ENCODE measurements at places on chromosomes 12 and 14.

DNA sequence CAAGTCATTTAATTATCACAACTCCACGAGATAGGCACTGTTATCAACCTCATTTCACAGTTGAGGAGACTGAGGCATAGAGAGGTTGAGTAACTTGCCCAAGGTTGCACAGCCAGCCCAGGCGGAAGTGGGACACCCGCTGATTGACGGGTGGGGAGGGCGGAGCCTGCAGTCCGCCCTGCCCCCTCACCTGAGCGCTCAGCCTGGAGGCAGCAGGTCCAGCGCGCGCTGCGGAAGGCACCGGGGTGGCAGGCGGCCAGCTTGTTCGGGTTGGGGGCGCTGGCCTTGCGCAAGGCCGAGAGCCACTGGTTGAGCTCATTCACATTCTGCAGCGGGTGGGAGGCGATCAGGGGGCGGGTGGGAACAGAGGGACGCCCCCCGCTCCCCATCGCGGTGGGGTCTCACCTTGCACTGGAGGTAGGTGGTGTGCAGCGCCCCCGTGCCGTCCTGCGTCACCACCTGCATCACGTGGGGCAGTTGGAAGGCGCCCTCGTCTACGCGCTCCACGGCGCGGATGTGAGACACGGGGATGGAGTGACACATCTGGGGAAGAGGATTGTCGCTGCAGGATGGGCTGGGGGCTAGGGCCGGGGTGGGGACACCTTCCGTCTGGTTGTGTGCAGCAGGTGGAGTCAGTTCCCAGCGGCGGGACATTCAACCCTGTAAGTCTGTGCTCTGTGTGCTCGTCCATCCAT is 31.7 kb downstream of the RASAL1 start:
- DNase-seq = no peak

DNA sequence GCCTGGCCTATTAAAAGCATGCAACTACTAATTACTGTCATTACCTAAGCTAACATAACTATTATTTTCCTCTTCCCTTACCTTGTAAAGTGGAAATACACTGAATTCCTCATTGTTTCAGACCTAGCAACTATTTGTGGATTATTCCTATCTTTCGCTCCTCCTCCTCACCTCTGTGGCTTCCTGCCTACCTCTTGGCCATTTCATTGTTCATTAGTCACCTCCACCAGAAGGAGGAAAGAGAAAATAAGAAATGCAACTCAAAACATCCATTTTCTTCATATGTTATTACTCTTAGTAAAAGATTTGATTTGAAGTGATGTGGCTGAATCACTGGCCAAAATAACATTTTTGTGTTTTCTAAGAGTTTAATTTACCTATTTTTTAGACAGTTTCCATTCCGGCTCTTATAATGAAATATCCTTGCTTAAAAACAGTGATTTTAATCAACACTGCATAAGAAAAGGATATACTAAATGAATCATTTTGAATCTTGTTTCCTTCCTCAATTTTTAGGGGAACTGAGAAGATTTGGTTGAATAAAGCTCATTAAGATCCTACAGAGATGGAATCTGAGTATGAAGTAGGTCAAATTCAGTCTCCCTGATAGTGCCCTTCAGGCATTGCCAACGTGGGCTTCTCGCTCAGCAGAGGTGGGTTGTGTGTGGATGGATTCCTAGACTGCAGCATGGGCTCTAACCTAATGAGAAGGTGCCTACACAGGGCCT is 27.6 kb upstream of the ARHGAP5 start:
- no peak for DNase-seq

- no peak for DNase-seq
Observed at GRCh38 chr12:95972832-95973456, 23.2 kb downstream of the HAL start.

- no peak for DNase-seq
Observed at GRCh38 chr12:44021471-44021971, 185.6 kb downstream of the TMEM117 start.

DNA sequence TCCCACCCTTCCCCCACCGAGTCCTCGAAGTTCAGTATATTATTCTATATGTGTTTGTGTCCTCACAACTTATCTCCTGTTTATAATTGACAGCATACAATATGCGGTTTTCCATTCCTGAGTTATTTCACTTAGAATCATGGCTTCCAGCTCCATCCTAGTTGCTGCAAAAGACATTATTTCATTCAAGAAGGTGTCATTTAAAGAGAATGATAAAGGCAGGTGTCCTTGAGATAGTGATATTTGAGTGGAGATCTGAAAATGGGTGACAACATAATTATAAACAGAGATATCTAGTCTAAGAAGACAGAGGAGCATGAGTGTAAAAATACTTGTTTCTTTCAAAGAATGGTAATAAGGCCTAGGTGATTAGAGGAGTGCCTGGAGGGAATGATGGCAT is 876.8 kb downstream of the SLC6A15 start:
- DNase-seq = no peak

DNA sequence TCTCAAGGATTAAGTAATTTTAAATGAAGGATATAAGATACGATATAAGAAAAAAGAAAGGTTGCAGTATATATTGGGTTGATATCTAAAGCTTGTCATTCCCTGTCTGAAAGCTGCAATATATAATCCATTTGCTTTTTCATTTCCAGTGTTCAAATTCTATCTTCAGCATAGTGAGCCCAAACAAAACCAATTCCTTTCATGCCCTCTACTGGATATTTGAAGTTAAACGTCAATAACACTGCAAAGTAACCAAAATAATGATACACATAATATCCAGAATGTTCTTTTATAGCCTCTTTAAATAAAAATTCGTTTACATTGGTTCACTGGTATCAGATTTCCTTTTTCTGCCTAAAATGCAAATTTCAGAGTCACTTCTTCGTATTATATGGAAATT is 64.5 kb upstream of the DAAM1 start:
- no peak for DNase-seq

DNA sequence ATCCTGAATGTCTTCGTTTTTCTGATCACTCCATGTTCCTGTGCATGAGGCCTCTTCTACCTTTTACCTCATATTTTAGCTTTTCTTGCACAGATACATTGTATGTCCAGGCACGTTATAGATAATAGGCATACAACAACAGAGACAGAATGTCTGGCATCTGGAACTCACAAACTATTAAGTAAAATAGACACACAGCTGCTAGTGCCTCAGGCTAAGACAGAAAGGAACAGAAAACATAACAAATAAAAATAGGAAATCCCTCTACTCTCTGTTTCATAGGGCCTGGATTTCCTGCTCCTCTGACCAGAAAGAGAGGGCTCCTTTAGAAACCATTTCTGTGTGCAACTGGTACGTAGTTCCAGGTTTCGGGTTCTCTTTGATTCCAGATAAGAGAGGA is 48.6 kb downstream of the ATXN7L3B start:
- DNase-seq = no peak

DNA sequence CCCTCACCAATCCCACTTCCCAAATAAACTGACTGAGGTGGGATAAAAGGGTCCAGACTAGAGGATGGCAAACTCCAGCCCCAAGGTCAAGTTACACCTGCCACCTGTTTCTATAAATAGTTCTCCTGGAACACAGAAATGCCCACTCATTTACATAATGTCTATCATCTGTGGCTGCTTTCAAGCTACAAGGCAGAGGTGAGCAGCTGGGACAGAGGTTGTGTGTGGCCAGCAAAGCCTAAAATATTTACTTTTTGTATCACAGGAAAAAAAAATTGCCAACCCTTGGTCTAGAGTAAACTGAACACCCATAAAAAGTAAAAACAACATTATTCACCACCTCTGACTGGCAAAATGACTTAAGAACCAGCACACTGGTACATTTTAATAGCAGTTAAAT is 269.4 kb downstream of the RGS6 start:
- DNase-seq = no peak

DNA sequence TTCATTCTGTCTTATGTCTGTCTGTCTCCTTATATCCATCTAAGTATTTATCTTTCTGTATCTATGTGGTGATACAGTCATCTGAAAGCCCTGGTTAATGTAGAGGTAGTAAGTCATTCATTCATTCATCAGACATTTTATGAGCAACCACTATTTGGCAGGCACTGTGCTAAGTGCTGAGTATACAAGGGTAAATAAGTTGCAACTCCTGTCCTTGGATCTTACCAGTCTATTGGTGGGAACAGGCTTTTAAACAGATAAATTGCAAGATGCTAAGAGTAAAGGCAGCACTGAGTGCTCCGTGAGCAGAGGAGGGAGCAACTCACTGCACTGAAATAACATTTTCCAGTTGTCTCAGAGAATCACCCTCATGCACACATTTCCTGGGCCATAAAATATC is 68.6 kb downstream of the TMEM30B start:
- no peak for DNase-seq

DNA sequence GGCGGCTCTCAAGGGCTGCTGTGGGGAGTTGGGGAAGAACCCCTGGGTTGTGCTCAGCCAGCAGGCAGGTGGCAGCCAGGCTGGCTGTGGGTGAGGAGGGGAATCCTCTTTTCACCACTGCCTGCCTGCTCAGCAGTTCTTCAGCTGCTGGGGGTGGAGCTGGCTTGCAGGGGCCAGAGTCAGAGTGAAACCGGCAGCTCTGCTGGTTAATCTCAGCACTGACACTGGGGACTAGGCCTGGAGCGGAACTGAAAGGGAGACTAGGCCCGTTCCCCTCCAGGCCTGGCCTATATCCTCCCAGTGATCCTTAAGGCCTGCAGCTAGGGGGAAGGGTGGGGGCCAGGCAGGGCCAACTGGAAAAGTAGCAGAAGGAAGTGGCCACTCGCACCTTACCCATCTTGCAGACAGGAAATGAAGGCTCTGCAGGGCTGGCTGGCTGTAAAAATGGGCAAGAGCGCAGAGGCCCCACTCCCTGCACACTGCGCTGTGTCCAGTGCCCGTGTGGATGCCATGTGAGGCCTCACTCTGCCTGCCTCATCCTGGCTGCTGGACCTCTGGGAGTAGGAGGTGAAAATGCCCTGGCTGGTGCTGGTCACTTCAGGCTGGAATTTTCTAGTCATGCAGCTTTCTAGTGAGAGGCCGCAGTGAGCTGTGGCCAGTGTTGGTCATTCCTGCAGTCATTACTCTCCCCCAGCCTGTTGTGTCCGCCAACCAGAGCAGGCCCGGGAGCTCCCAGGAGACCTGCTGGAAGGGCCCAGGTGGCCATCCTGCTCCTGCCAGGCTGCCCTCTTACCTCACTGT is 39.4 kb downstream of the SH2B3 start:
- DNase-seq = peak; percentile 70

- DNase-seq = no peak
Observed at GRCh38 chr12:28460420-28461130, 270.3 kb downstream of the CCDC91 start.

- DNase-seq = no peak
Observed at GRCh38 chr12:122523280-122523679, 3.5 kb downstream of the RSRC2 start.

- DNase-seq = no peak
Observed at GRCh38 chr14:103552846-103553210, 9.6 kb downstream of the BAG5 start.

DNA sequence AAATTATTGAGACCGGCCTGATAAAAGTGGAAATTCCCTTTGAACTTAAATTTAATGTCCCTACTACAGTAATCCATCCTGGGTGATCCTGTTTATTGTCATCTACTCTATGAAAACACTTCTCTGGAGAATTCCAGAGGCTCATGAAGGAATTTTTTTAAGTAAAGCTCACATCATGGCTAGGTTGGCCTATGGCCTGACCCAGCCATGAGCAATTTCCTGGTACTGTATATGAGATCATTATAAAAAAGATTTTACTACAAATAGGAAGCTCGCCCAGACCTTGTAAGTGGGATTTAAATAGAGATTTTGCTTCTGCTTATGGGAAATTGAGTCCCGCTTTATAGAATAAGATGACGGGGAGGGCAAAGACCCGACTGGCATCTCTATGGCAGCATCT is 215.5 kb downstream of the DPF3 start:
- DNase-seq = no peak

GRCh38 chr12:109084425-109084824 is 8.8 kb downstream of the ALKBH2 start:
- no peak for DNase-seq

- no peak for DNase-seq
Observed at GRCh38 chr14:77549451-77549850, 50.8 kb upstream of the ISM2 start.

GRCh38 chr14:90677484-90678050 is 138.7 kb downstream of the TTC7B start:
- no peak for DNase-seq
